Eye (tissue), 1 donor: ENCODE measurements at places on chromosomes 7 and 10.

GRCh38 chr10:17974505-17974904 is 22.8 kb downstream of the SLC39A12 start:
- no peak for DNase-seq

GRCh38 chr7:87598234-87599009 is 2.3 kb downstream of the ABCB1 start:
- no peak for DNase-seq

GRCh38 chr7:132488634-132489302 is 87.5 kb downstream of the PLXNA4 start:
- no peak for DNase-seq

GRCh38 chr7:112060625-112061024 is 145.6 kb downstream of the DOCK4 start:
- DNase-seq: no peak

DNA sequence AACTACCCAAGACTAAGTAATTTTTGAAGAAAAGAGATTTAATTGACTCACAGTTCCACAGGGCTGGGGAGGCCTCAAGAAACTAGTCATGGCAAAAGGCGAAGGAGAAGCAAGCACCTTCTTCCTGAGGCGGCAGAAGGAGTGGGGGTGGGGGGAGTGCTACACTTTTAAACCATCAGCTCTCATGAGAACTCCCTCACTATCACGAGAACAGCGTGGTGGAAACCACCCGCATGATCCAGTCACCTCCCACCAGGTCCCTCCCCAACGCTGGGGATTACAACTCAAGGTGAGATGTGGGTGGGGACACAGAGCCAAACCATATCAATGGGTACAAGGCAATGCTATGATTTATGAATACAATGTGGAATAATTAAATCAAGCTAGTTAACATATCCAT is 241.9 kb downstream of the PTPRN2 start:
- DNase-seq: no peak

GRCh38 chr10:95496246-95496911 is 64.8 kb downstream of the SORBS1 start:
- DNase-seq: no peak

DNA sequence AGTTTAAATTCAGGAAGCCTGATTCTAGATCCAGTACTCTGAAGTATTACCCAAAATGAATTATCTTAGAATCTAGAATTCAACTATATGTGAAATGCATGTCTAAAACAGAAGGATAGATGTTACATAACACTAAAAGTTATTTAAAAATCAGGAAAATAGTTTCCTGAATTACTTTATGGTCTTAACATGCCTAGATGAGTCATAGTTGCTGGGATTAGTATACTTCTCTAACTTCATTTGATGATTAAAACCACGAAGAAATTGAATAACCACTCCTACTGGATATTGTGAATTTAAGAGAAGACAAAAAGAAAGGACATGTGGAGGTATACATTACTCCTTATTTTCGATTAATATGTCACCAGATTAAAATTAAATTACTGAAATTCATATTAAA is 65.5 kb downstream of the ATAD1 start:
- no peak for DNase-seq

DNA sequence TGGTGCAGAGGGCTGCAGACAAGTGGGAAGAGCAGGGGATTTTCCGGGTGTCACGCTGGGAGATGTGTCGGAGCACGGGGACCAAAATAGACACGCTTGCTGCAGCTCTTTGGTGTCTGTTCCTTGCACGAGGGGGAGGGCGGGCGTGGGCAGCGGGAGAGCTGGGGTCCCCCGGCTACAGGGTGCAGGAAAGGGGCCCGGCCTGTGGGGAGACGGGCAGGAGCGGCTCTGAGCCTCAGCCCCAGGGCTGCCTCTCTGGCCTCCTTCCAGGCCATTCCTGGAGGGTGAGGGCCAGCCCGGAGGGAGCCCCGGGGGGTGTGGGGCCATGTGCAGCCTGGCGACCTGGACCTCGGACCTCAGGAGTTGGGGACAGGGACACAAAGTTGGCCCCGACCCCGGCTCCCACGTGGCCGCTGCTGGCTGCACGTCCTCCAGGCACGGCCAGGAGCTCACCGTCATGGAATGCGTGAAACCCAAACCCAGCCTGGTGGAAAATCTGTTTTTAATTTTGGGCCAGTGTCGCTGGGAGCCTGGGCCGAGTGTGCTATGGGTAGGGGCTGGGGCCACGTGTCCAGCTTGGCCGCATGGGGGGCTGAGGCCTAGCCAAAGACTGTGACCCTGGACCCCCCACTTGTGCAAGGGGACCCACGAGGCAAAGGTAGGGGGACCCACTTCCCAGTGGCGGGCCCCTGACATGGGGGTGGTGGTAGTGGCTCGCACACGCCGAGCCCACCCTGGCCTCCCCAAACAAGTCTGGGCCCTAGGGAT is 6.6 kb downstream of the TTYH3 start:
- peak; percentile 81 for DNase-seq
